ENCODE measurements at places on chromosomes 7 and 10.

DNA sequence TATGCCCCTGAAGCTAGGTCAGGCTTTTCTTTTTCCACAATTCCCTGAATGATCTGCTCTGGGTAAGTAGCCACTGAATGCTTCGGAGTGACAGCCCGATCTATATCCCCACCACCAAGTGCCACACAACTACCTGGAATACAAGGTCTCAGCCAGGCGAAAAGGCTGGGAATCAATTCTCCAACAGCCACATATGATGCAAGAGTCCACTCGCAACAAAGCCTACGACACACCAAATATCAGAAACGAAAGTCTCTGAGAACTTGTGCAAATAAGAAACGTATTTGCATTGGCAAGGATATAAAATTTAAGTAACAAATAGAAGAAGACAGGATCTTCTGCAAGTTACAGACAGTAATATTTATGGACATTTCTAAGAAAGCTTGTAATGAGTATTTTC, 5.7 kb downstream of the HIPK2 start:
- no peak for DNase-seq

GRCh38 chr10:30151581-30152389, 92.4 kb upstream of the JCAD start:
- DNase-seq: peak; percentile 72

DNA sequence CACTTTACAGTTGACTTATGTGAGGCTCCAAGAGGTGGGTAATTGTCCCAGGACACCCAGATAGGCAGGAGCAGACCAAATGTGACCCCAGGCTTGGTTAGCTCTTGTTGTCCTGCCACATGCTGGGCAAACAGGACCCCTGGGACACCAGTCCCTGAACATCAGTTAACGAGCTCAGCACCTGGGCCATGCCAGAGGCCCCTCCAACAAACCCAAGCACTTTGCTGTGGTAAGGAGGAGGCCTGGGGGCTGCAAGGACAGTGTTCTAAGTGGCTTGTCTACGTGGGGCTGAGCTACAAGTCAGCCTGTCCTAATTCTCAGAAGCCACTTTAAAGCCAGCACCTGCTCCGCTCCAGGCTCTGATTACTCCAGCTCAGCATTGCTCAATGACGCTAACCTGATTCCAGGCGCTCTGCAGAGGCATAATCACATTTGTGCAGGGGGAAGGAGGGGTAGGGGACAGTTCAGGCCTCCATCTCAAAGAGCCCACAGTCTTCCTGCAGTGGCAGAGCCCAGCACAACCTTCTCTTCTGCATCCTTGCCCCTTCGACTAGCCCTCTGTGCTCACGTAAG, 57.2 kb downstream of the DDC start:
- DNase-seq: no peak

- no peak for DNase-seq
These were observed 8.9 kb upstream of the CUBN start for GRCh38 chr10:17138460-17139042.

DNA sequence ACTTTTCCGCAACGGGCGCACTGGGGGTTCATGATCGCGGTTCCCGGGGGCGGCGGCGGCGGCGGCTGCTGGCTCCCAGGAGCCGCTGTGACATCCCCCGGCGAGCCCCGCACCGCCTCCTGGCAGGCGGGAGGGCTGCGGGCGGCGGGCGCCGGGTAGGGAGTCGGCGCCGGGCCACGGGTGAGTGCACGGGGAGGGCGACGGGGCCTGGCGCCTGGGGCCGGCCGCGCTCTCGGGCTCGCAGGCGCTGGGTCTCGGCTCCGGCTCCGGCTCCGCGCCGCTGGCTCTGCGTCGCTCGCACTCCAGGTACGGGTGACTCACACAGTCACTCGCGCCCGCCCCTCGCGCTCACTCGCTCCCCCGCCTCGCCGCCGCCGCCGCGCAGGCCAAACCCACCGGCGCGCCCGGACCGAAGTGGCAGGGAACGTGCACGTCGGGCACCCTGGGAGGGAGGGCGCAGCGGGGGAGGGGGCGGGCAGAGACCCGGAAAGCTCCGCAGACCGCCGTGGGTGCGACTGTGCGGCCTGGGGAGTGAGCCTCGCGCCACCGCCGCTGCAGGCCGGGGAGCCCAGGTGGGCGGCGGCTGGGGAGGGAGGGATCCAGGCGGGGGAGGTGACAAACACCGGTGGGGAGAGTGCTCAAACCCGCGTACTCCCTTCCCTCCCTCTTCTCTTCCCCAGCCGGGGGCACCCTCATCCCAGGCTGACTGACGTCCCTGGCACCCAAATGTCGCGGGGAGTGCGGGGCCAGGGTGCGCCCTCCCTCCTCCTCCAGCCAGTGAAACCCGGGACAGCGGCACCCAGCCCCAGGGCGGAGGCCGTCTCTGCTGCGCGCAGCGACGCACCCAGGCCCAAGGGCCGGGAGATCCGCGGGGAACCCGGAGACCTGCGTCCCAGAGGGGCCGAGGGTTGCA, 276.9 kb upstream of the NEBL start:
- DNase-seq: peak; percentile 69

DNA sequence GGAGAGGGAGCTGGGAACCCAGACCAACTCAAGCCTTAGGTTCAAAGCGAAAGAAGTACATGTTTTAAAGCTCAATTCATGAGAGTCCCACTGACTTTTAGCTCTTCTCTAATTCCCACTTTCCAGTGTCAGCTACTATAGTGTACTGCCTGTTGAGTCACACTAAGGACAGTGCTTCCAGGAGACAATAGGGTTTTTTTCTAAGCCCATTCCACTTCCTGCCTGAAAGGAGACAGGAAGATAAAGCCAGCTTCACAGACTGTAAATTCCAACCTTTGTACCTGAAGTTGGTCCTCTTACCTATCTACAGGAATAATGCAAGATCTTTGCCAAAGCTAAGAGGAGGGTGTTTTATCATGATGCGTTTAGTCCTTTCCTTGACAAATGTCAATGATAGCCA, 4.4 kb downstream of the MSRB2 start:
- DNase-seq: no peak

DNA sequence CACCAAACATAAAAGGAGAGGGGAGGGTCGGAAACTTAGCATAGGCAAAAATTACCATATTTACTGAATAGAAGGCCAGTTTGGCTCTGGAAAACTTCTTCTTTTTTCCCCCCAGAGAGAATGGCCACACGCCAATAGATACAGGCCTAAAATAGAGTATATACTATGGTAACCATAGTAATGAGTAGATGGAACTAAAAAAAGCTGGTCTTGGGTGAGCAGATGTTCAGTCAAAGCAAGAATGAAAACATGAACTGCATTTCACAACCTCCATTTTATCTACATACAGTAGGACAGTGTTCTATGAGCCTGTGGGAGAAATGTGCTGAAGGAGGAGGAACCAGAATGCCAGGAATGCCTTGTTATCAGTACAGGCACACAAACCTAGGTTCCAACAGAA, 141.7 kb upstream of the SEMA3A start:
- DNase-seq: no peak

DNA sequence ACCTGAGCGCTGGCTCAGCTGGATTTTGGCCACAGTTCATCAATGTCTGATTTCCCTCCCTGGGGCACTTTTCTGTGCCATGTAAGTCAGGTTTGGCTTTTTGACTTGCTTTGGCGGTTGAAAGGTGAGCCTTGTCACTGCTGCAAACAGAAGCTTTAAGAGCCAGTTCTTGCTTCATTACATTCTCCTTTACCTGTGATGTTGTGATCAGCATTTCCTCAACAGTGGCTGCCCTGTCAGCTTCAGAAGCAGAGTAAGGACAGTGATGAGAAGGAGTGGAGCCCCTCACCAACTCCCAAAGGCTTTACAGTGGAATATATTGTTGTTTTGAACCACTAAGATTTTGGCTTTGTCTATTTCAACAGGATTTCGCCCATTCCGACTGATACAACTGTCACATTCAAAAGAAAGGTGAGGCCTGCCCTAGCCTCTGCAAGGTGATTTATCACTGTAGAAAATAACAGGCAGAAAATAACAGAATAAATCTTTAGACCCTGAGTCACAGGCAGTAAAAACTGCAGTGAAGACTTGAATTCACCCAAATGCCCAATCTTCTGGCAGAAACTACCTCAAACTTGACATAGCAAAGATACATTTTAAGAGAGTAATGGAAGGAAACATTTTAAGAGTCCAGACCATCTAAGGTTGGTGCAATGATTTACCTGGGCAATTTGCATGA, 13.3 kb upstream of the DKK1 start:
- no peak for DNase-seq

- DNase-seq: no peak
These were observed 33.4 kb upstream of the LRRC18 start for GRCh38 chr10:48973065-48973464.

- peak; percentile 59 for DNase-seq
These were observed 37.0 kb upstream of the RET start for GRCh38 chr10:43039624-43040481.

DNA sequence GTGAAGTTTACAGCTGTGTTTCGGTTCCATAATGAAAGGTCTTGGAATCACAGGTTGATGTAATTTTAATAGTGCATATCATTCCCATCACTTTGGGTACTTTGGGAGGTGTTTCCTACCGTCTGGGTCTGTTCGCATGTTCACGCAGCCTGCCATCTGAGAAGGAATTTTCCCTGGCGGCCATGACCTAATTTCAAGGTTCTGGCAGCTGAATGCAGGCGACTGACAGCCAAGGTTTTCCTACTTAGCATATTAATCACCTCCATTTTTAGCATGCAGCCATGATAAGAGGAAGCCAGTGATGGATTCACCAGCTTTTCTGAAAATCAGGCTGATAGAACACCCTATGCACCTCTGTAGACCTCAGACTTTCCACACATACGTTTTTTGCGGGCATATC, 319.1 kb upstream of the TMEM229A start:
- no peak for DNase-seq

GRCh38 chr10:68628576-68629127, 68.5 kb downstream of the TET1 start:
- DNase-seq: no peak

DNA sequence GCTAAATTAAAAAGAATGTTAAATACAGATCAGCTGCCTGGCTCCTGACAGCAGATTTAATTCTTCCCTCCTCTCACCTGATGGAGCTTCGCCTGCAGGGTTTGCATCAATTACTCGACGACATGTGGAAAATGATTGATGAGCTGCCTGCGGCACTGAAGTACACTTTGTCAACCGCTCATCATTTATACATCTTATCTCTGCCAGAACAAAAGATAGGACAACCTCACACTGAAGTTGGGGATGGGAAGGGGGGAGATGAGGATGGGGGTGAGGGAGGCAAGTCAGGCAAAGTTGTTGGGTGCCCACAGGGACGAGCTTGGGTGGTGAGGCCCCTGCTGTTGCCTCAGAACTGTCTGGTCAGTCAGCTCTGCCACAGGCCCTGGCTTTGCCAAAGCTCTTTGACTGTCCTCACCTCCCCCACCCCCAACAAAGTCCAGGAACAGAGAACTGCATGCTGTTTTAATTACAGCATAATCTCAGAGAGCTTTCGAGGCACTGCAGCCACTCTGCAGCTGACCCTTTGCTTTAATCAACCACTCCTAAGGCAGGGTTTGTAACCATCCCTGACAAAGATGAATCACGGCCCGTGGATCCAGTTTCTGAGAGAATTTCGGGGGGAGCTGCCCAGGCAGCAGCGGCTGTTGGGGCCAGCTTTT, 702.3 kb downstream of the LRMDA start:
- no peak for DNase-seq

- no peak for DNase-seq
These were observed 13.3 kb downstream of the EMX2 start for GRCh38 chr10:117555863-117556262.

- peak; percentile 67 for DNase-seq
These were observed 94.8 kb downstream of the CHN2 start for GRCh38 chr7:29289156-29290021.
